ENCODE measurements at places on chromosomes 3 and 15.

DNA sequence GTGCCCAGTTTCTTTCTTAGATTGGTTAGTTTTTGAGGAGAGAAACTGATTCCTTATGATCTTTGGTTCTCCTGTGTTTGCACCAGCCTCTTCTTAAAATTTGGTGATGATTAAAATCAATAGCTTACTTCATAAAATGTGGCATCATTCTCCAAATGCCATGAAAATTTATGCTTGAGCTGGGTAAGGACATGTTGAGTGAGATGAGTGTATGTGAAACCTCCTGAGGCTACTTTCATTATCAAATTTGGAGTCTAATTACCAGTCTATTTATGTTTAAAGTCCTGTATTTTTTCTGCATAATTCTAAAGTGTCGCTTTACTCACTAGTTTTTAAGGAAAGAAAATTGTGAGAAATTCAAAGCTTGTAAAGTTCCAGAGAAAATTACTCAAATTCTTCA, 102.1 kb downstream of the DIPK2A start:
- no peak for DNase-seq

DNA sequence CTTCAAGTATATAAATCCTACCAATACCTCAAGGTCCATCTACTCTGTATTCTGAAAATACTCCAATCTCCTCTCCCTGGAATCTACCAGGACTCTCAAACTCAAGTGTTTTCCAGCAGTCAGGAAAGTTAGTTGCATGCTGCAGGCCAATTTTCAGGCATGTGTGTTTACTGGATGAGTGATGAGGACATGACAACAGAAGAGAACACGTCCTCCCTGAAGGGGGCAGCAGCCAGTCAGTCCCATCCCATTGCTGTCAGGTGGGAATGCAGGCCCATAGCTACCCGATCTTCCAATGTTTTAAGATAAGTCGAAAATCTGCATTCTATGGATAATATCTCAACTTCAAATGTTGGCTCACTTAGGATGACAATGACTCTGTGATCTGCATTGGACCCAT, 496.2 kb downstream of the FHIT start:
- no peak for DNase-seq

- no peak for DNase-seq
These were observed 143.0 kb downstream of the EPHB1 start for GRCh38 chr3:134938029-134938525.

DNA sequence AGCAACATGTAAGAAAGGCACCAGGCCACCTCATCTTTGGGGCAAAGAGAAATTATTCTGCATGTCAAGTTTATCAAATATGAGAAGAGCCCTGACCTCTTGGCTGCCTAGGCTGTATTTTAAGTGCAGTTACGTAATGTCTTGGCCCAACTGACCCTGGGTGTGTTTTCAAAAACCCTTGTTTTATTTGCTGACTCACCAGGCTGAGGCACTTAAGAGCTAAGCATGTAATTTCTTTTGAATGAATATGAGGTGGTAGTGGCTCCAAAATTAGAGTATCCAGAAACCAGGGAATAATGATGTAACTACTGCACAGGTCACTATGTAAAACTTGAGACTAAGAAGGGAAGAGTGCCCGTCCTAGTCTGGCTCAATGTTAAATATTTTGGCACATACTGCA, 24.3 kb downstream of the PGPEP1L start:
- no peak for DNase-seq

GRCh38 chr3:48440590-48440958, 517 bp downstream of the TMA7 start:
- no peak for DNase-seq

DNA sequence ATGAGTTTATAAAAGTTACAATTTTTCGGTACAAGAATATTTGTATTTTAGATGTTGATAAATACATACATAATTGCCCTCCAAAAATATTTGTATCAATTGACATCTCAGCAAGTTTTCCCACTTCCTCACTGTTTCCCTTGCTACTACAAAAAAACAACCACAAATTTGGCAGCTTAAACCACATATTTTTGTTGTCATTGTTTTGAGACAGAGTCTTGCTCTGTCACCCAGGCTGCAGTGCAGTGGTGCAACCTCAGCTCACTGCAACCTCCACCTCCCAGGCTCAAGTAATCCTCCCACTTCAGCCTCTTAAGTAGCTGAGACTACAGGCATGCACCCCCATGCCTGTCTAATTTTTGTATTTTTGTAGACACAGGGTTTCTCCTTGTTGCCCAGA, 162.8 kb upstream of the RARB start:
- no peak for DNase-seq

DNA sequence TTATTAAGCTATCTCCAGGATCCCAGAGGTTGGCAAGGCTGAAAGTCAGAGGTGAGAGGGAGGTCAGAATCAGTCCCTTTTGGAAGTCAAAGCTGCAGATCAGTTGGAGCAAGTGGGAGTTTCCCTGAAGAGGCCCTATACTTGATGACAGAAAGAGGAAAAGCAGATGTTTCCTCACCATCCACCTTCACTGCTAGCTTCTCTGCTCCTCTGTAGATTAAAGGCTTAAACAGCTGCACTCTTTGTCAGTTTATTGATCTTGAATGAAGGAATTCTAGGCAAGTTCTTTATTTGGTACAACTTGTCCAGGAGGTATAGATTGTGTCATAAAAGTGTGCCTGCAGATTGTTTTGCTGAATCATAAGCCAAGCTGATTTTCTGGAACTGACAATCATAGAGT, 408.2 kb upstream of the TGFBR2 start:
- no peak for DNase-seq

DNA sequence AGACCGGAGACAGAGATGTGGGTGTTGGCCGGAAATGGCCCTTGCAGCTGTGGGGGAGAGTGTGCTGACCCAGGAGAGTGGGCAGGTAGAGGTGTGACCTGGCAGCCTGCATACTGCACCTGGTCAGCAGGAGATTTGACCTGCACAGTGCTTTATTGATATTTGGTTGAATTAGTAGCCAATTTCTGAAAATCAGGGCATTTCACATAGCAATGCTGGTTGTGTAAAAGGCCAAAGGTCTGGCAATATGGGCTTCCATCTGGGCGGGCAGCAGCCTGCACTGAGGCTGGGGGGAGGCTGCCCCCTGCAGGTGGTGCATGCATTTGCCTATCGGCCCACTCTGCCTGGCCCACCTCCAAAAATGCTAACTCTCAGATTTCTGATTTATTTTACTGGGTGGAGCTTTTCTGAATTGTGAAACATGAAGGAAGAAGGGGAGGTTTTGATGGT, 9.4 kb upstream of the MGLL start:
- DNase-seq: peak; percentile 19

- DNase-seq: no peak
These were observed 184.1 kb upstream of the TP63 start for GRCh38 chr3:189446959-189447560.

DNA sequence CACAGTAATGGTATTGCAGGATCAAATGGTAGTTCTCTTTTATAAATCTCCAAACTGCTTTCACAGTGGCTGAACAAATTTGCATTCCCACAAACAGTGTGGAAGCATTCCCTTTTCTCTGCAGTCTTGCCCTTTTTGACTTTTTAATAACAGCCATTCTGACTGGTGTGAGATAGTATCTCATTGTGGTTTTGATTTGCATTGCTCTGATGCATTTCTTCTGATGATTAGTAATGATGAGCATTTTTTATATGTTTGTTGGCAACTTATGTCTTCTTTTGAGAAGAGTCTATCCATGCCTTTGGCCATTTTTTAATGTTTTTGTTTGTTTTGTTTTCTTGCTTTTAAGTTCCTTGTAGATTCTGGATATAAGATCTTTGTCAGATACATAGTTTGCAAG, 316.1 kb upstream of the TMCO5A start:
- no peak for DNase-seq

DNA sequence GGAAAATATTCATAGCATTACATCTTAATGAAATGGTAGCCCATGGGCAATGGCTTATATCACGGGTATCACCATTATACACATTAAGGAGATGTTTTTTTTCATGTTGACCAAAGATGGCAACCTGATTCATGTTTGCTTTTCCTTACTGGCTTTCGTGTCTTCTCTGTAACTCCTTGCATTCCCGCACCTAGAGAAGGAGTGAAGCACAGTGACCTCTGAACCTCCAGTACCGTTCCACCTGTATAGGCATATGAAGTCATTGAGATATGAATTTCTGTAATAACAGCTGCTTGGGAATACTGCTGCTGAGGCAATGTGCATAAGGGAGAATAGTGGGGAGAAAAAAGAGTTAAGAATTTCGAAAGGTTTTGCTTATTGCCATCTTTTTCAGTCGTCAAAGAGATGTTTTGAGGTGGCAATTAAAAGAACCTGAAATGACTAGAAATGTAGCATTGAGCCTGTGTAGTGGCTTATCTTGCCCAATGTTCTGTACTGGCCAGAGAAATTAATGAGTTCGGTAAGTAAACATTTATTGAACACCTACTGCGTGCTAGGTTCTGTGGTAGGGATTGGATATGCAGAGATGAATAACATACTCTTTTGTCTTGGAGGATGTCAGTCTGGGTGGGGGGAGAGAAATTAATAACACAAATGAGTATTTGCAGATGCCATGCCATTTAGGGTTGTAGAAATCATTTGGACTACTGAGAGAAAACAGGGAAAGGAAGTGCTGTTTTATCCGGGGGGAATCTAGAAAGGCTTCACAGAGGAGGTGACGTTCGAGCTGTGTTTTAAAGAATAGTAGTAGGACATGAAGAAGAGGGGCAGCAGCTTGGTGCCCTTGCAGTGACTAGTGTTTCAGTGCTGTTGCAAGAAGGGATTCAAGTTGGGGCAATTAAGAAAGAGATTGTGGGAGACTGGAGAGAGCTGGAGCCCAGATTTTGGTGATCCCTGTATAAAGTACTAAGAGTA, 2.5 kb downstream of the FEM1B start:
- no peak for DNase-seq

GRCh38 chr15:79467865-79468586, 35.9 kb downstream of the MINAR1 start:
- no peak for DNase-seq

GRCh38 chr3:47870156-47870555, 67.2 kb downstream of the DHX30 start:
- DNase-seq: no peak

DNA sequence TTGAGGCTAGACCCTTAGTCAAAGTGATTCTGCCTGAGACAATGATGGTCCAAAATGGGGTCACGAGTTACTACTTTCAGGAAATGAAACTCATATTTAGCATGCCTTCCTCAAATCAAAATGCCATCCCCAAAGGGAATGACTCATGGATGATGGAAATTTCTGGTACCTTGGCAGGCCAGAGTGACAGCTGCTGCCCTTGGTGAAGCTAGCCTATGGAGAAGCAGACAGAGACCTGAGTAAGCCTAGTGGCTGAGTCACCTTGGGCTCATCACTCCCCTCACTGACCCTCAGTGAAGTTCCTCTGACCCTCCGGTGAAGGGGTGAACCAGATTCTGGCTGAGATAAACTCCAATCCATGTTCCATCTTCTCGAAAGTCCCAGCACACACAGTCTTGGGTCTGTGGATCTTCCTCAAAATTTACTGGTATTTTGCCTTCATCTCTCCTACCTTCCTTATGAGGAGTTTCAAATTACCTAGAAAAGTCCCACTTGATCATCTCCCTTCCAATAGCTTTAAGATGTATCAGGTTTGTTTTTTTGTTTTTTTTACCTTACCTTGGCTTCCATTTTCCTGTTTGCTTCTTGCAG, 54.5 kb upstream of the ABHD17C start:
- DNase-seq: no peak

- DNase-seq: peak; percentile 81
These were observed 441.4 kb downstream of the GABRG3 start for GRCh38 chr15:27412415-27412814.

All from NCI-H2081 (cell line).